ENCODE measurements at places on chromosomes 3 and 15.

DNA sequence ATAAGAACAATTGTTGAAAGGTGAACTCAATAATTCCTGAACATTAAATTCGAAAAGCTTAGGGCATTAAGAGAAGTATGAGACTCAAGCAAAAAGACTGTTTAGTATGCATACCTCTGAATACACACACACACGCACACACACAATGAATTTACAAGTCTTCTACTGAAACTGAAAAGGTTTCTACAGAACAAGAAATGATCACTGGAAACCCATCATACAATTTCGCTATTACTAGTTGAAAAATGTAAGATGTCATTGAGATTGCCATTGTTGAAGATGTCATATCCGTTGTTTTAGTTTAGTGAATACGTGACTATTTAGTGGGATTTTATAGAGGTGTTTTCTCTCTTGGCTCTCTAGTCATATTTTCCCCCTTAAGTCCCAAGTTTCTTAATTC is 106.8 kb downstream of the FOXB1 start:
- no peak for DNase-seq

- DNase-seq, result peak; percentile 64
Observed at GRCh38 chr15:31004220-31004733, 12.8 kb upstream of the MTMR10 start.

DNA sequence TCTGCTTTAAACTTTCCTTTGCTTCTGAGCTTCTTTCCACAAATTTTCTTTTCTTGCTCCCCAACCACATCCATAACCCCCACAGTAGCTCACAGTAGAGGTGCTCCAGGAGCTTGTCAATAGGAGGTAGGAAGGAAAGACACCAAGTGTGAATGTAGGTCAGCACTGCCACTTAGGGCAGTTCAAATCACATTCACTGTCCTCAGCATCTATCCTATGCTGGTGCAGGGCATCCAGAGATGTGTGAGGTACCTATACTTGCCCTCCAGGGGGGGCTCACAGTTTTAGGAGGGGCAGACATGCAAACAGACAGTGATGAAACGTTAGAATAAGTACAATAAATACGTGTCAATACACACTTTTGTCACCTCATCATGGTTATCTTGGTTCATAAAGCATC is 1.5 kb upstream of the SPSB4 start:
- no peak for DNase-seq

DNA sequence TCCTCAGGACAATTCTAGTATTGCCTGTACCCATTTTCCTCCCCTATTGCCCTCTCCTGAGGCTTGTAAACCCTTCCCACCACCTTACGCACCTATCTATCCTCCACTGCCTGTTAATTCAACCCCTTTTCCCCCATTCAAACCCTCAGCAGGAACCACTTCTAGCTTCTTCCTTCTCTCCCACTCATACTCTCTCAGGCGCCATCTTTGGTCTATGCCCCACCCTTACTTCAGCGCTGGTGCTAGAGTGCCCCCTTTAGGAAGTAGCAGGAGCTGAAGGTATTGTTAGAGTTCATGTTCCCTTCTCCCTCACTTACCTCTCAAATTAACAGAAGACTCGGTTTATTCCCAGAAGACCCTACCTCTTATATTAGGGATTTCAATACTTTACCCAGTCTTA is 121.8 kb upstream of the NLGN1 start:
- no peak for DNase-seq

DNA sequence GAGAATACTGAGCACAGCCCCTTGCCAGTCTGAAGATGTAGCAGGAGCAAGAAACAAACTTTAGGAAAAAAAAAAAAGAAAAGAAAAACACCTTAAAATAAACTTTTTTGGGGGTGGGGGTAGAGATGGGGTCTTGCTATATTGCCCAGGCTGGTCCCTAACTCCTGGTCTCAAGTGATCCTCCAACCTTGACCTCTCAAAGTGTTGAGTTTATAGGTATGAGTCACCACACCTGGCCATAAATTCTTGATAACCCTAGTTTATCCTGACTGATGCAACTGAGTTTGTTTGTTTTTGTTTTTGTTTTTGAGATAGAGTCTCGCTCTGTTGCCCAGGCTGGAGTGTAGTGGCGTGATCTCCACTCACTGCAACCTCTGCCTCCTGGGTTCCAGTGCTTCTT is 28.4 kb downstream of the GXYLT2 start:
- no peak for DNase-seq

DNA sequence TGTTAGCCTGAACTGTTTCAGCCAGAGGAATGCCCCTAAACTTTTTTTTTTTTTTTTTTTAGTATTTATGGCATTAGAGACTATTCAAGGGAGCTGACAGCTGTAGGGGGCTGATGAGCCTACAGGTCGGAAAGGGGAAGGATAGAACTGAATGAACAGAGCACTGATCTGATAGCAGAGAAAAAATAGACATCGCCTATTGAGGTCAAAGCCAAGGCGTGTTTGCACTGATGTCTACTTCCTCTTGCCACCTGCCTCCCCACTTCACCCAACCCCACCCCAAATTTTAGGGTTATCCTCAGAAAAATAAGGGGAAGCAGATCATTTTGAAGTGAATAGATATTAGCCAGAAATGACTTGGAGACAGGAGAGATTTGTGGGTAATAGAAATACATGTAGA is 3.0 kb upstream of the ZMAT3 start:
- peak; percentile 24 for DNase-seq

GRCh38 chr3:66582721-66583423 is 82.0 kb upstream of the LRIG1 start:
- peak; percentile 65 for DNase-seq

GRCh38 chr3:185815391-185816282 is 9.2 kb downstream of the IGF2BP2 start:
- DNase-seq, result no peak

DNA sequence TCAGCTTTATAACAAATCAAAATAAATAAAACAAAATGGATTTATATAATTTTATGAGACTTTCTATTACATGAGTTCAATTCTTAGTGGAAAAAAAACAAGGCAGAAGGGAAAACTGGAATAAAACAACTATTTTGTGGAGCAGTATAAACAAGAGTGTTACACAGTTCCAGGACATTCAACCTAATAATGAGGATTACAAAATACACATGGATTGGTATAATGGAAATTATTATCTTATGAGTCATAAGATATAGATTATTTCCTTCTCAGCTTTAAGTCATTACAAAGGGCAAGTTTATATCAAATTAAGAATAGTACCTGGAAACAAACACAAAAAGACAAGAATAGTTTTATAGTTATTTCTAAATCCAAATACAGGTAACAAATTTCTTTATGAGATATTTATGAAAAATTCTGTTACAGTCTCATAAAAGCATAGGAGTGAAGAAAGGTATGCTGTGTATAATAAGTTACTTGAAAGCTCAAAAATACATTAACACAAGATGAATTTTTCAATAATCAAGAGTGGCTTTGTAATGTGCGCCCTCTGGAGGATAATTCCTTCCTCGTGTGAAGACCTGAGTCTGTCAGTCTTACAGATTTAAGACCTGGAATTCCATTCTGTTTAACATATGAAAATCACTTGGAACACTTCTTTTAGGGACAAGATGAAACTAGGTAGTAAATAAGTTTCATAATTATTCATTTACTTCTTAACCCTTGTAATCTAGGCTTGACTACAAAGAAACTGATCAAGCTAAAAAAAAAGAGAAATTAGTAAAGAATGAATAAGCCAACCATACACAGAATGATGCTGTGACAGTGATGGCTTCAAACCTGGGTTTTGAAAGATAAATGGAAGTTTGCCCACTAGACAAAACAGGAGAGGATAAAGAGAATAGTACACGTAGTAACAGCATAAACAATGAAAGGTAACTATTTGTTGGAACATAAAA is 9.5 kb downstream of the COPS2 start:
- DNase-seq, result no peak

DNA sequence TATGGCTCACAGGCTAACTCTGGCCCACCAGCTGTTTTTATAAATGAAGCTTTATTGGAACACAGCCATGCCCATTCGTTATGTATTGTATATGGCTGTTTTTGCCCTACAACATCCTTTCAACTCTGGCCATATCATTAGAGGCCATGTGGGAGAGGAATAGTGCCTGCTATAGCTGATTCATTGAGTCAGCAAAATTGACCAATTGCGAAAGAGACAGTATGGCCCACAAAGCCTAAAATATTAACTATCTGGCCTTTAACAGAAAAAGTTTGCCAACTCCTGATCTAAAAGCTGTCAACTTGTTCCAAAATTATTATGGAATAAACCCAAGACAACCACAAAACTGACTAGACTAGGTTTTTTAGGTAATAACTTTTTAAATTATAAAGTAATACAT is 1.4 kb downstream of the NR1I2 start:
- DNase-seq, result no peak

DNA sequence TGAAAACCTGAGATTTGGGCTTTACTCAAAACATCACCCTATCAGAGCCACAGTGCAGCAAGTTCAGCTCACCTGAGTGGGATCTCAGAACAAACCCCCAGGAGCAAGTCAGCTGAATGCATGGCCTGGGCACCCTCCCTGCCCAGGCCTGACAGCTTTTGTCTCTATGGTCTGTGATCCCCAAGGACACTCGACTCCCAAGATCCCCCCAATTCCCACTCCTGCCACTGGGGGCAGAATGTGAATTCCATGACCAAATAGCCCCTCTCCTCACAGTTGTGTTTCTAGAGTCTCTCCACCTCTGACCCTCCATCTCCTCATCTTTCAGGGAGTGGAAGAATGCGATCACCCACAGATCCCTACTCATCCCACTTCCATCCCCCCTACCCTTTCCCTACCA is 58.9 kb downstream of the ZNF445 start:
- DNase-seq, result no peak

GRCh38 chr3:125075738-125076137 is 19.9 kb upstream of the HEG1 start:
- no peak for DNase-seq

DNA sequence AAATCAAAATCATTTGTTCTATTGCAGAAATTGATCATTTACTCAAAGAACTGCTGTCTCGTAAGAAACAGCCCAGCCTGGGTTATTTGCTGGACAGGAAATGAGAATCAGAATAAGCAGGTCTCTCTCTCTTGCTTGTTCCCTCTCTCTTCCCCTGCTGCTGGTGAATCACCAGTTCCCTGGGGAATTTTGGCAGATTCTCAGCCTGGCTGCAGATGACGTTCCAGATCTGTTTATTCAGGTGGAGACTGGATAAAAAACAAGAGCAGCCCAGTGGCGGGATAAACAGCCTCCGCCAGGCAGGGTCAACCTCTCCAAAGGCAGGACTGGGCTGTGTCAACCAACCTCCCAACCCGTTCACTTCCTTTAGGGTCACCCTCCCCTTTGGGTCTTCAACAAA is 72.1 kb downstream of the LRIG1 start:
- DNase-seq, result no peak

DNA sequence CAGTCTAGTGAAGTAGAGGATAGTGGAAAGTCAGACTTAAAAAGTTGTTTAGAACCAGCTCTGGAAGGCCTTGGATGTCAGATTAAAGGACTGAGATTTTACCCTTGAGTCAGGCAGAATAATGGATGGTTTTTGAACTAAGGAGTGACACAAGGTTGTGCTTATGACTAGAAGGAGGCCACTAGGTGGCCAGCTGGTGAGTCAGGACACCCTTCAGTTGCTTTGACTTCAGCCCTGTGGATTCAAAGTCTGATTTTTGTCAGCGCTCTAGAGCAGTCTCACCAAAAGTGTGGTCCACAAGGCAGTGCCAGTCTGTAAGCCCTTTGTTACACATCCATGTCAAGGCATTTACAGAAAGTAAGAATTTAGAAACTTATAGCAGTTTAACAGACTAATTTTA is 3.8 kb upstream of the GABPB1 start:
- peak; percentile 26 for DNase-seq

DNA sequence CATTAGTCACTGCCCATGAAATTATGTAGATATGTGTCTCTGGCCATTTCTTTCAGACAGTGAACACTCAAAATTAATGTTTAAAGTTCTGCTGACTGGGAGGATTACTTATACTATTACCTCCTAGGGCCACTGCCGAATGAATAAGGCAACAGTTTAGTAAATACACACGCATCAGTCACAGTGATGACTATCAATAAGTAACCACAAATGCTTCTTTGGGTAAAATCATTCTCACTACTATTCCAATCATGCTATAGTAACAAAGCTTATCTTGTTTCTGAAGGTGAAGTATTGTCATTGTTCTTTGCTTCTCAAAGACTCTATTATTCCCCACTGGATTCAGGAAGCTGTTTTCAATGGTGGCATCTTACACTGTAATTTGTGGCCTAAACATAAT is 478.8 kb downstream of the EPHA3 start:
- no peak for DNase-seq

DNA sequence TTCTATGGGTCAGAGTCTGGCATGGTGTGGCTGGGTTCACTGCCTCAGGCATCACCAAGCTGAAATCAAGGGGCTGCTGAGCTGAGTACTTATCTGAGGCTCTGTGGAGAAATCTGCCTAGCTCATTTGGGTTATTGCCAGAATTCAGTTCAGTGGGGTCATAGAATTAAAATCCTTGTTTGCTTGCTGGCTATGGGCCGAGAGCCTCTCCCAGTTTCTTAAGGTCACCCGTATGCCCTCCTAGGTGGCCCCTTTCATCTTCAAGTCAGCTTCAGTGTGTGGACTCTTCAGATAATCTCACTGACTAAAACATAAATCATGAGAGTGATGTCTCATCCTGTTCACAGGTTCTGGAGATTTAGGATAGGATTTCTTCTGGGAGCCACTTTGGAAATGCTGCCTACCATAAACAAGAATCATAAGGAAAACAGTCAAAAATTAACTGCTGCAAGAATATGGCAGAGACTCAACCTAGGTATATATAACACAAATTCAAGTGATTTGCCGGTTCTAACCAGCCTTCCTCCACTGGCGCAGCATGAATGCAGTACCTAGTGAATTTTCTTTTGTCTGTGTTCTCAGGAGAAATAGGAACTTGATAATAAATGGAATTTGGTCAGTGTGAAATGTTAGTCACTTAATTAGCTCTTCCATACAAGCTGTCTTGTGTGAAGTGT is 5.3 kb downstream of the CP start:
- DNase-seq, result no peak

- DNase-seq, result peak; percentile 84
Observed at GRCh38 chr3:50347187-50347813, 1.8 kb upstream of the ZMYND10 start.

DNA sequence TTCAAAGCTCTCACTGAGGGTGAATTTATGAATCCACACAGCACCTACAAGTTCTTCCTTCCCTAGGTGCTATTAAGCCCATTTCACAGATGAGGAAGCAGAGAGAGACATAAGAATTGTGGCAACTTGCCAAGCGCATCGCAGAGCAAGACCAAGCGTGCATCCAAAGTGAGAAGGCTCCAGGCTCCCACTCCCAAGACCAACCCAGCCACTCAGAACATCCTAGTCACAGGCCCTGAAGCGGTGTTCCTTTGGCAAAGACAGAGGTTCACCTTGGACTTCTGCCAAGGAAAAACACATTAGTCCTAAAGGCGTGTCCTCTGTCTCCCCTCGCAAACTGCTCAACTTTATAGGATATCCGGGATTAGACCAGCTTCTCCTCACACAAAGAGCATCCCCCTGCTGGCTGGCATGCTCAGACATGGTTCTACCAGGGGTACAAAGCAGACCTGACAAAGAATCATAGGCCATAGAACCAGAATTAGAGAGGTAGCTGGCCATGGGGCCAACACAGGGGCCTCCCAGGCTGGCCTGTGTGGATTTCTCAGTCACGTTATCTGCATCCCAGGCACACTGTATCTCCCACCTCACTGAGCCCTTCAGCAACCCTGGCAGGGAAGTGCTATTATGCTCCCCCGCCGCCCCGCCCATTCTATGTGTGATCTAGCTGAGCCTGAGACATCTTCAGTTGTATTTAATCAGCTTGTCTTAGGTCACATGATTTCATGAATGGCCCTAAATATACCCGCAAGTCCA is 160.2 kb downstream of the FOXP1 start:
- no peak for DNase-seq
